Stomach (tissue), 19 donors: ENCODE measurements at places on chromosomes 5 and 9. TPM values are rescaled to one million over a fixed set of nuclear protein-coding genes. Genes with fewer than 3 reads are reported as not detected.

GRCh38 chr5:178490935-178491652, 99.1 kb downstream of the COL23A1 start:
- H3K4me1 ChIP-seq = no peaks in the 10 kb centered on the region
- no peaks in the 10 kb centered on the region for H3K27me3 ChIP-seq

GRCh38 chr9:87097238-87097637, 149.9 kb upstream of the GAS1 start:
- no peak for DNase-seq
- no peak overlapping the region for H3K4me3 ChIP-seq

SOX30 gene
- not detected for total RNA-seq

ASPN gene
- 10.3 TPM for total RNA-seq

DNA sequence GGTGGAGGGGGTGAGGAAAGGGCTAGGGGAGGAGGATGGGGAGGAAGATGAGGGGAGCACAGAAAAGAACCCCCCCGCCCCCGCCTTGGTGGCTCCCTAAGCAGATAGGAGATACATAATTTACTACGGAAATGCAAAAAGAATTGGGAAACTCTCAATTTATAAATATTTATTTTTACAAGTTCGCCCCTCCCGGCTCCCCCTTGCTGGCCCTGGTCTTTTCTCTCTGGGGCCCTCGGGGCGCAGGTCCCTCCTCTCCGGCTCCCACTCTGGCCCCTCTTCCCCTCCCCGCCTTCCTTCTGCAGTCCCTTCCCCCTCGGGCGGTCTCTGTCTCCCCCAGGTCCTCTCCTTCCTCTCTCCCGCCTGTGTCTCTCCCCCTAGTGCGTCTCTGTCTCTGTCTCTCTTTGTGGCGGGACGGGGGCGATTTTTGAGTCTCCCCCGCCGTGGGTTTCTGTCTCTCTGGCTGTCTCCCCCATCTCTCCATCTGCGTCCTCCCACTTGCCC, 173.6 kb upstream of the IER5L start:
- peak overlapping the region; percentile 75 for H3K27ac ChIP-seq
- peak overlapping the region; percentile 39 for H3K4me3 ChIP-seq
- no peaks in the 10 kb centered on the region for H3K36me3 ChIP-seq

GRCh38 chr5:122723606-122724352, 51.1 kb upstream of the SNX2 start:
- H3K4me3 ChIP-seq = no peak overlapping the region
- H3K4me1 ChIP-seq = no peaks in the 10 kb centered on the region
- no peak overlapping the region for H3K27ac ChIP-seq
- no peak for DNase-seq
- no peaks in the 10 kb centered on the region for H3K36me3 ChIP-seq

DNA sequence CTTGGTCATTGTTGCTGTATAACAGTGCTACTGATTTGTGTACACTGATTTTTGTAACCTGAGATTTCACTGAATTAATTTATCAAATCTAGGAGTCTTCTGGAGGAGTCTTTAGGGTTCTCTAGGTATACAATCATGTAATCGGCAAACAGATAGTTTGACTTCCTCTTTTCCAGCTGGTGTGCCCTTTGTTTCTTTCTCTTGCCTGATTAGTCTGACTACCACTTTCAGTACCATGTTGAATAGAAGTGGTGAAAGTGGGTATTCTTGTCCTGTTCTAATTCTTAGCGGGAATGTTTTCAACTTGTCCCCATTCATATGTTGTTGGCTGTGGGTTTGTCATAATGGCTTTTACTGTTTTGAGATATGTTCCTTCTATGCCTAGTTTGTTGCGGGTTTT, 24.7 kb upstream of the RANBP6 start:
- no peaks in the 10 kb centered on the region for H3K4me1 ChIP-seq
- H3K27me3 ChIP-seq = no peaks in the 10 kb centered on the region
- no peak overlapping the region for H3K4me3 ChIP-seq
- H3K36me3 ChIP-seq = no peaks in the 10 kb centered on the region
- no peak overlapping the region for H3K27ac ChIP-seq

- H3K4me1 ChIP-seq = no peaks in the 10 kb centered on the region
- no peaks in the 10 kb centered on the region for H3K27me3 ChIP-seq
- no peak overlapping the region for H3K4me3 ChIP-seq
- no peak overlapping the region for H3K27ac ChIP-seq
Observed at GRCh38 chr5:54388811-54389210, 66.7 kb upstream of the HSPB3 start.

SPTAN1 gene
- 272 TPM for total RNA-seq

DNA sequence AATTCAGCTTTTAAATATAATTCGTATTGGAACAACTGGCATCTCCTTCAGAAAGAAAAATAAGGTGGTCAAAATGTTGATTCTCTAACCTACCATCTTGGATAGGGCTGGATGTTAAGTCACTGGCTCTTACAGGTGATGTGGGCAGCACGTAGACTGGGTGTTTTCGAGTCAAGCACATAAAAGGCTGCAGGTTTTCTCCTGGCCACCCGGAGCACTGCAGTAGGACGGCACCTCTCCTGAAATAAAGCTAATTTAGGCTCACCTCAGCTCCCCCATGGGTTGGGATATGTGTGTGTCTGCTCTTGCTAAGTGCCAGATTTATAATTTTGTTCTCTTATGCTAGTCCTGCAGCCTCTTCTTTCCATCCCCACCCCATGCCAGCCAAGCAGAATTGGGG, 80.3 kb downstream of the IQGAP2 start:
- H3K4me3 ChIP-seq = no peak overlapping the region
- no peak for DNase-seq
- peak overlapping the region; percentile 67 for H3K27ac ChIP-seq
- no peaks in the 10 kb centered on the region for H3K27me3 ChIP-seq

HINT1 gene
- 147 TPM for total RNA-seq

PLPPR1 gene
- total RNA-seq = 1.7 TPM

DNA sequence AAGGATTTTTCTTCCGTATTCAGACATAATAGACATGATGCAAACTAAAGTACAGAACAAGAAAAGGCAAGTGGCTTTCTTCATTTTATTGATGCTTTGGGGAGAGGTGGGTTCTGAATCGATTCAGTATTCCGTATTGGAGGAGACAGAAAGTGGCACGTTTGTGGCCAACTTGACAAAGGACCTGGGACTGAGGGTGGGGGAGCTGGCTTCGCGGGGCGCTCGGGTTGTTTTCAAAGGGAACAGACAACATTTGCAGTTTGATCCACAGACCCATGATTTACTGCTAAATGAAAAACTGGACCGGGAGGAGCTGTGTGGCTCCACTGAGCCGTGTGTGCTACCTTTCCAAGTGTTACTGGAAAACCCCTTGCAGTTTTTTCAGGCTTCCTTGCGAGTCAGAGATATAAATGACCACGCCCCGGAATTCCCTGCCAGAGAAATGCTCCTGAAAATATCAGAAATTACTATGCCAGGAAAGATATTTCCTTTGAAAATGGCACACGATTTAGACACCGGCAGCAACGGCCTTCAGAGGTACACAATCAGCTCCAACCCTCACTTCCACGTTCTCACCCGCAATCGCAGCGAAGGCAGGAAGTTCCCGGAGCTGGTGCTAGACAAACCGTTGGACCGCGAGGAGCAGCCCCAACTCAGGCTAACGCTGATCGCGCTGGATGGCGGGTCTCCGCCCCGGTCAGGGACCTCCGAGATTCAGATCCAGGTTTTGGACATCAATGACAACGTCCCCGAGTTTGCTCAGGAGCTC, 551 bp downstream of the PCDHB6 start:
- H3K27ac ChIP-seq = no peak overlapping the region
- H3K36me3 ChIP-seq = no peaks in the 10 kb centered on the region
- DNase-seq = no peak
- no peaks in the 10 kb centered on the region for H3K4me1 ChIP-seq

ANKRD33B gene
- 6.4 TPM for total RNA-seq

HEXB gene
- total RNA-seq = 25.7 TPM

- H3K27ac ChIP-seq = no peak overlapping the region
- peaks cover 6% of the 10 kb centered on the region for H3K36me3 ChIP-seq
- DNase-seq = no peak
- no peak overlapping the region for H3K4me3 ChIP-seq
Observed at GRCh38 chr9:123654994-123655637, 274.8 kb downstream of the DENND1A start.

GRCh38 chr5:89396278-89396954, 513.4 kb upstream of the MEF2C start:
- no peaks in the 10 kb centered on the region for H3K4me1 ChIP-seq
- peak; percentile 42 for DNase-seq
- no peaks in the 10 kb centered on the region for H3K36me3 ChIP-seq
- H3K27me3 ChIP-seq = no peaks in the 10 kb centered on the region
- H3K4me3 ChIP-seq = no peak overlapping the region

DNA sequence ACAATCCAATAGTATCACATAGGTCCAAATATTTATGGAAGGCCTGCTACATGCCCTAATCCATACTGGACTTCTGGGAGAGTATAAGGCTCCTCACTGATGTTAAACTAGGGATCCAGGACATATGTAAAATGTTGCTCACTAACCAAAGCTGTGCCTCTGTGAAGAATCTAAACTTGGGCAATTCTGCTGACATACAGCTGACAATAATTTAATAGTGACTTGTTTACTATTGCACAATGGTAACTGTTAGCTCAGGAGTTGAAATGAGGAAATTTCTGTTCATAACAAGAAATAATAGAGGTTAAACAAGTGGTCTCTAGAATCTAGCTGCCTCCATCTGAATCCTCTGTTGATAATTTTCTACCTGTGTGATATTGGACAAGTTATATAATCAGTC, 14.9 kb upstream of the CTXN3 start:
- no peak for DNase-seq
- no peak overlapping the region for H3K27ac ChIP-seq
- H3K4me3 ChIP-seq = no peak overlapping the region

PCDHGC5 gene
- not detected for total RNA-seq

- no peak overlapping the region for H3K27ac ChIP-seq
- no peaks in the 10 kb centered on the region for H3K27me3 ChIP-seq
- no peak for DNase-seq
- H3K4me1 ChIP-seq = no peaks in the 10 kb centered on the region
Observed at GRCh38 chr9:121210536-121210935, 8.9 kb upstream of the RAB14 start.

DNA sequence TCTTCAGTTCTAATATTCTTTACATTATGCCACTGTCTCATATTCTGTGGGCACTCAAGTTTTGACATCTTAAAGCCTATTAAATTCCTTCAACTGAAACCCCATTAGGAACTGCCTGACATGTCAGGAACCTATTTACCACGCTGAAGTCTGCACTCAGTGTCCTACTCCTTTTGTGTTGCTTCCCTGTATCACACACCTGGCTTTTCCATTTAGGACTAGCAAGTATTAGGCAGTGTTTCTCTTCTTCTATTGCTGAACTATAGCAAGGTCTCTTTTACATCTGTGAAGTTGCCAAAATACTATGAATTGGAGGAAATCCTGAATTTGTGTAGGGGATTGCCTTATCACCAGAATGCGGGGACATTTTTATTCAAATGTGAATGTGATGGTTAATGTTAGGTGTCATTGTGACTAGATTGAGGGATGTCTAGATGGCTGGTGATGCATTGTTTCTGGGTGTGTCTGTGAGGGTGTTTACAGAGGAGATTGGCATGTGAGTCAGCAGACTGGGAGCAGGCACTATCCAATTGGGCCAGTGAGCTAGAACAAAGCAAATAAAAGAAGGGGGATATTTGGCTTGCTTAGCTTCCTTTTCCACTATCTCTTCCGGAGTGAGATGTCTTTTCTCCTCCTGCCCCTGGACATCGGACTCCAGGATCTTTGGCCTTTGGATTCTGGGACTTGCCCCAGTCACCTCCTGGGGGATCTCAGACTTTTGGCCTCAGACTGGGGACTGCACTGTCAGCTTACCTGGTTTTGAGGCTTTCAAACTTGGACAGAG, 21.2 kb upstream of the VCAN start:
- H3K27me3 ChIP-seq = no peaks in the 10 kb centered on the region
- no peak for DNase-seq
- no peak overlapping the region for H3K27ac ChIP-seq
- no peaks in the 10 kb centered on the region for H3K36me3 ChIP-seq
- no peaks in the 10 kb centered on the region for H3K4me1 ChIP-seq

- no peak for DNase-seq
- no peaks in the 10 kb centered on the region for H3K27me3 ChIP-seq
- H3K36me3 ChIP-seq = peaks cover 77% of the 10 kb centered on the region
Observed at GRCh38 chr9:137186385-137186784, 2.0 kb downstream of the ANAPC2 start.

DNA sequence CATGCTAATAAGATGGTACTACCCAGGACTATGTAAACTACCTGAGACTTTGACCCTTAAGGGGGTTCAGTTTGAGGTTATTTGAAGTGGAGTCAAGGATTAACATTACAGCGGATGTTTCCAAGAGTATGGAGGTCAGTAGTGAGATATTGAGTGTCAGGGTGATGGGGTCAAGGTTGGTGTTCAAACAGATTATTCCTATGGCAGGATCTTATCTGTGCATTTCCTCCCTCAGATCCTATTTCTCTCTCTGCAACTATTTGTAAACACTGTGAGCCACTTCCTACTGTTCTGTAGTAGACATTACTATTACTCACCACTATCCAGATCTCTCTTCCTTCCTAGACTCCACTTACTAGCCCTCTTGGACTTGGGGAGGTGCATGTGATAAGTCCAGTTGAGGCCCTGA, 54.0 kb upstream of the STOM start:
- no peaks in the 10 kb centered on the region for H3K27me3 ChIP-seq
- no peaks in the 10 kb centered on the region for H3K36me3 ChIP-seq
- DNase-seq = no peak
- no peak overlapping the region for H3K4me3 ChIP-seq
- H3K4me1 ChIP-seq = no peaks in the 10 kb centered on the region
- no peak overlapping the region for H3K27ac ChIP-seq

TMEM245 gene
- total RNA-seq = 74.1 TPM

DNA sequence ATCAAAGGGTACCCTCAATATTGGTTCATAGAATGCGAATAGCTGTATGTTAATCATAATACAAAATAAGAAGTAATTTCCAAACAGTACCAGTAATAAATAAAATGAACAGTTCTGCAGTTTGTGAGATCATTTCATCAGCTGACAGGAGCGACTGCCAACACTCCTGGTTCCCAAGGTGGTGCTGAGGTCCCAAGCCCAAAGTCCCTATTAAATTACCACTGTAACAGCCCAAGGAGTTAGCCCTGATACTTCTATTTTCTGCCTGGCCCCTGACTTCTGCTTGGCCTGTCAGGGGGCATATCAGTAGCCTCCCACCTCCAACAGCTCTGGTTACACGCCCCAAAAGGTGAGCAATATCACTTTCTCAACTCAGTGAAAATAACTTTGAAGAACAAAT, 47.1 kb downstream of the ANKH start:
- no peaks in the 10 kb centered on the region for H3K36me3 ChIP-seq
- no peak overlapping the region for H3K4me3 ChIP-seq
- no peaks in the 10 kb centered on the region for H3K4me1 ChIP-seq
- no peak for DNase-seq

GRCh38 chr9:88477300-88477751, 57.7 kb upstream of the NXNL2 start:
- H3K27me3 ChIP-seq = no peaks in the 10 kb centered on the region
- H3K36me3 ChIP-seq = peaks cover 49% of the 10 kb centered on the region
- H3K27ac ChIP-seq = no peak overlapping the region
- no peaks in the 10 kb centered on the region for H3K4me1 ChIP-seq
- DNase-seq = no peak
- H3K4me3 ChIP-seq = no peak overlapping the region
